Stimulated activated CD4-positive, alpha-beta T cell treated with anti-CD3 and anti-CD28 coated beads, Interleukin-4, amount 100 ng/mL, for 1 hour (primary cell): ENCODE measurements at places on chromosomes 1 and 21.

DNA sequence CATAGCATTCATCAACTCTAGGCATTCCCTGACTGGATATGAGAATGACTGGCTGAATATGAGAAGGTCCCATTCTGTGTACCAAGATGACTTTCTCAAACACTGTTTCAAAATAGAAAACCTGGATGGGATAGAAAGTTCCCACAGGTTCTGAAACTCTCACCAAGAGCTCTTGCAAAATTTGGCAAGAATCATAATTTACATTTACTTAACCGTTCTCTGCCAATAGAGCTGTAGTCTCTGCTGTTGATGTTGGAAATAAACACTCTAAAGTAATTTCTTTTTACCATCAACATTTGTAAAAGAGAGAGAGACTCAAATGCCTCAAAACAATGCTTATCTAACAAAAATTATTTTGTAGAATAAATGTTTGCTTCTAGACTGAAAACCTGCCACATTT lies 221.1 kb downstream of the LMO4 start:
- no peak for DNase-seq

DNA sequence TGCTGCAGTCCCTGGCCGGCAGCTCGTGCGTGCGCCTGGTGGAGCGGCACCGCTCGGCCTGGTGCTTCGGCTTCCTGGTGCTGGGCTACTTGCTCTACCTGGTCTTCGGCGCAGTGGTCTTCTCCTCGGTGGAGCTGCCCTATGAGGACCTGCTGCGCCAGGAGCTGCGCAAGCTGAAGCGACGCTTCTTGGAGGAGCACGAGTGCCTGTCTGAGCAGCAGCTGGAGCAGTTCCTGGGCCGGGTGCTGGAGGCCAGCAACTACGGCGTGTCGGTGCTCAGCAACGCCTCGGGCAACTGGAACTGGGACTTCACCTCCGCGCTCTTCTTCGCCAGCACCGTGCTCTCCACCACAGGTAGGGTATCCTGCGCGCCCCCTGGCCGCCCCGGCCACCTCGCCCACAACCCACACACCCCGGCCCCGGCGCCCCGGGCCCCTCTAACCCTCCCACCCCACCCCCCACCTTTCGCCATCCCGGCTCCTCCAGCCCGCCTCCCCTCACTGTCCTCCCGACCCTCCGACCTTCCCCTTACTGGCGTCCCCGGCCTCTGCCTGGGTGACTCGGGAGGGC lies 352 bp downstream of the KCNK1 start:
- no peak for DNase-seq

GRCh38 chr1:44012941-44013609 lies 18.2 kb downstream of the SLC6A9 start:
- DNase-seq = no peak

DNA sequence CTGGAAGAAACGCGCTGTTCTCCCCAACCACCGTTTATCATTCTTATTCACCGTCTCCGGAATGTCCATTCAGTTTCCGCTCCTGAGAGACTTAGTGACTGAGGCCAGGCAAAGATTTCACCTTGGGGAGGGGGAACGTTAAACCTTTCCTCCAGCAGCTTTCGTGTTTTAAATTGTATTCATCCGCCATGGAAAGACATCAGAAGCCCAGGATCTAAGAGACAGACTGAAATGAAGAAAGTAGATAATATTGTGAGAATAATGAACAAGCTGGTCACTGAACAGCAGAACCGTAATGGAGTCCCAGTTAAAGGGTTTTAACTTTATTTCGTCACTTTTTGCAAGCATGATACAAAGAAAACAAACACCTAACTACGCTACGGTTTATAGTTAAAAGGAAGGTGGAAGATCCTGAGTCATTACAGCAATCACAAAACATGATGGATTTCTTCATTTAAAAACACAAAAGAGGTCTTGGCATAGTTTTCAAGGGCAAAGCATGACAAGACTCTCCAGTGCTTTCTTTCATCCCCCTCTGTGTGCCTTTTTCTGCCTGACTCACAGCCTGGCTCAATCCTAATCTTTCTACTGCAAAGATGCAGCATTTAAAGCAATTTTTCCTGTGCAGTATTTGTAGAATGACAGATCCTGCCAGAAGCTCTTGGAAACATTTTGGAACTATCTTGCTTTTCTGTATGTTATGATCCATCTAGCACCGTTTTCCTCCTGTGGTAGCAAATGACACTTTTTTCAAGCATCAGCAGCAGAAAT lies 722 bp upstream of the SLC19A2 start:
- no peak for DNase-seq

DNA sequence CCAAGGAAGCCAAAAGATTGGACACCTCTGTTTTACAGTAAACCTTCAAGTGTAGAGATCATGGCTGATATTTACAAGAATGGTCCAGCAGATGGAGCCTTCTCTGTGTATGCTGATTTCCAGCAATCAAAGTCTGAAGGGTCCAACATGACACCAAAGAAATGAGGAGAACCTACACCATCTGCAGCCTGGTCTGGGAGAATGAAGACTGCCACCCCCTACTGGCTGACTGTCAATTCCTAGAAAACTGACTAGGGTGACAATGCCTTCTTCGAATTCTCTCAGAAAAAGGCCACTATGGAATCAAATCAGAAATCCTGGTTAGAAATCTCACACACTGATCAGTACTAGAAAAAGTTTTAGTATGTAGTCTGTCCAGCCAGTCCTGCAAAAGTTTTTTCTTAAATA lies 83.3 kb downstream of the CDC42BPA start:
- no peak for DNase-seq

- DNase-seq = no peak
Measured at GRCh38 chr1:97252076-97252475, 530.5 kb downstream of the PTBP2 start.
